ENCODE measurements at places on chromosomes 6 and 20. TPM values are rescaled to one million over a fixed set of nuclear protein-coding genes. Genes with fewer than 3 reads are reported as not detected.

DNA sequence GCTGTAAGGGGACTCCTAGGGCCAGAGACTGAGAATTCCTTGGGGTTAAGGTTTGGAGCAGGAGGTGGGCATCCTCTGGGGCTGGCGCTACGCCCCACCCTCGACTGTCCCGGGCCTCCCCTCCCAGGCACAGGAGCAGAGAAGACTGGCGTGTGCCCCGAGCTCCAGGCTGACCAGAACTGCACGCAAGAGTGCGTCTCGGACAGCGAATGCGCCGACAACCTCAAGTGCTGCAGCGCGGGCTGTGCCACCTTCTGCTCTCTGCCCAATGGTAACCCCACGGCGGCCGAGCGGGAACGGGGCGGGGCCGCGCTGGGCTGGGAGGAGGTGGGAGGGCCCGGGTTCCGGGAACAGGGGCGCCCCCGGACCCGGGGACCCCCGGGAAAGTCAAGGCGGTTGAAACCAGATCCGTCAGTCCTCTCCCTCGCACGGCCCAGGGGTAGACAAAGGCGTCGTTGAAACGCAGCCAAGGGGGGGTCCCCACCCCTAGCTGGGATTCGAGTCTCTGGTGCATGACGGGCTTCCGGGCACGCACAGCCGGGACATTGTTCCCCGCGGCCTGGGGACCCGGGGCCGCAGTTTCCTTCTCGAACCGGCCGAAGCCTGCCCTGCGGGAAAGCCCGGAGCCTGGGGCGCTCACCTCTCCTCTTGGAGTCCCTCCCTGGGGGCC lies 844 bp downstream of the WFDC2 start:
- DNase-seq, result no peak
- H3K36me3 ChIP-seq, result no peaks in the 10 kb centered on the region
- H3K4me3 ChIP-seq, result peak overlapping the region; percentile 9
- no peak overlapping the region for H3K27ac ChIP-seq
- no peaks in the 10 kb centered on the region for H3K4me1 ChIP-seq
- H3K27me3 ChIP-seq, result peaks cover 15% of the 10 kb centered on the region

DNA sequence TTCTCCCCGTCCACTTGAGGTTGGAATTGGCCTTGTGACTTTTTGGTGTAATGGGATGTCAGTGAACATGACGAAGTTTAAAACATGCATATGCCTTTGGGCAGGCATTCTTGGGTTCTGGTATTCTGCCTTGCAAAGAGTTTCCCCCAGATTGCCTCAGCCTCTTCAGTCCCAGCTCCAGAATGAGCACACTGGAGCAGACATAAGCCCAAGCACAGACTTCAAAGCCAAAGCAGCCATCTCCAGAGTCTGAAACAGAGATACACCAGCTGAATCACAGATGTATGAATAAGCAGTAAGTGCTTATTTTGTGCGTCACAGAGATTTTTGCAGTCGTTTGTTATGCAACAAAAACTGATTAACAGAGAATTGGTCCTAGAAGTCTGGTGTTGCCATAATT lies 546.0 kb downstream of the FRK start:
- no peak overlapping the region for H3K27ac ChIP-seq
- no peaks in the 10 kb centered on the region for H3K4me1 ChIP-seq
- peak; percentile 1 for DNase-seq
- peaks cover 10% of the 10 kb centered on the region for H3K27me3 ChIP-seq
- no peaks in the 10 kb centered on the region for H3K36me3 ChIP-seq

- no peaks in the 10 kb centered on the region for H3K4me1 ChIP-seq
- no peaks in the 10 kb centered on the region for H3K36me3 ChIP-seq
- H3K27ac ChIP-seq, result no peak overlapping the region
- no peak overlapping the region for H3K4me3 ChIP-seq
These were observed 68.5 kb upstream of the TENT5A start for GRCh38 chr6:81820980-81821379.

DNA sequence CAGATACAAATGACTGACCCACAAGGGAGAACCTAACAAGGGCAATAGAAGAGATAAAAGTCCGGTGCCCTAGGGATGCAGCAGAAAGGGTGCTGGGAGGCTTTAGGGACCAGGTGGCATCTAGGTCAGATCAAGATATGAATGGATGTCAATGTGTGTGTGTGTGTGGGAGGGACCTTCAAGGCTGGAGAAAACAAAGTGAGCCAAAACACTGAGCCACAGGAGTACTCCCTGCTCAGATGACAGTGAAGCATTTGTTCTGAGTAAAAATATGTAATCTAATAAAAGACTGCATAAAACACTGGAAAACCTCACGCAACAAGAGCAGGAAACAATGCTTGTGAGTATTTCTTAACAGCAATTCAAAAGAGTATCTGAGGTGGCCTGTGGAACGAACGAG lies 28.2 kb downstream of the ZNF337 start:
- peaks cover 17% of the 10 kb centered on the region for H3K4me1 ChIP-seq
- peaks cover 8% of the 10 kb centered on the region for H3K36me3 ChIP-seq
- no peak overlapping the region for H3K27ac ChIP-seq
- no peaks in the 10 kb centered on the region for H3K27me3 ChIP-seq
- DNase-seq, result no peak

DNA sequence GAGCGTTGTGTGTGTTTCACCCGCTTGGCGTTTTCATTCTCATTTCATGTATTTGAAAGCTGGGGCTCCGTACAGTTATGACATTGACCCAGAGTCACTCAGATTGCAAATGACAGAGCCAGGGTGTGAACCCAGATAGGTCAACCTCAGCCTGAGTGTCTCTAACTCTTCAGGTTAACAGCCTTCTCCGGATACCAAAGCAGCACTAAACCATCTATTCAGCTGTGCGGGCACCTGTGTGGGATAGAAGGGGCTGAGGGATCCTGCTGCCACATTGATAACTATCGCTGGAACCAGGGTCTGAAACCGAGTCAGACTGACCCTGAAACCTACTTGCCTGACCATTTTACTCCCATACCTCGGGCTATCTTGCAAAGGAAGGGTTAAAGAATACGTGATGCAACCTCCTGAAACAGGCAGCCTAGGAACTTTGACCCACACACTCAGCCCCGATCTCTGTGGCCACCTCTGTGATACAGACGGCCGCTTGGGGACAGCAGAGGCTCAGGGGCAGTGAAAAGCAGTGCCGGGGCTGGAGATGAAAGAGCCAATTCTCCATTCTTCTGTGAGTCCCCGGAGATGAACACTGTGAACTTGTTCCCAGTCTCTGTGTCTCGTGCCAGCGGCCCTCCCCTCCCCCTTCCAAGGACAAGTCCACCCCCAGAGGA lies 233.5 kb upstream of the QKI start:
- peak overlapping the region; percentile 65 for H3K27ac ChIP-seq
- no peaks in the 10 kb centered on the region for H3K36me3 ChIP-seq
- no peak overlapping the region for H3K4me3 ChIP-seq
- H3K4me1 ChIP-seq, result no peaks in the 10 kb centered on the region
- DNase-seq, result peak; percentile 73

GRCh38 chr6:48183178-48183577 lies 72.2 kb upstream of the PTCHD4 start:
- no peak overlapping the region for H3K4me3 ChIP-seq
- H3K27me3 ChIP-seq, result no peaks in the 10 kb centered on the region
- no peak overlapping the region for H3K27ac ChIP-seq
- no peak for DNase-seq

GRCh38 chr20:33992145-33992922 lies 1.4 kb upstream of the RALY start:
- no peak for DNase-seq
- peaks cover 13% of the 10 kb centered on the region for H3K4me1 ChIP-seq
- peak overlapping the region; percentile 95 for H3K4me3 ChIP-seq
- peaks cover 2% of the 10 kb centered on the region for H3K36me3 ChIP-seq
- peak overlapping the region; percentile 96 for H3K27ac ChIP-seq

- H3K27me3 ChIP-seq, result no peaks in the 10 kb centered on the region
- H3K36me3 ChIP-seq, result no peaks in the 10 kb centered on the region
- peaks cover 6% of the 10 kb centered on the region for H3K4me1 ChIP-seq
- no peak overlapping the region for H3K27ac ChIP-seq
- H3K4me3 ChIP-seq, result no peak overlapping the region
These were observed 61.0 kb upstream of the NHSL1 start for GRCh38 chr6:138560130-138560860.

DNA sequence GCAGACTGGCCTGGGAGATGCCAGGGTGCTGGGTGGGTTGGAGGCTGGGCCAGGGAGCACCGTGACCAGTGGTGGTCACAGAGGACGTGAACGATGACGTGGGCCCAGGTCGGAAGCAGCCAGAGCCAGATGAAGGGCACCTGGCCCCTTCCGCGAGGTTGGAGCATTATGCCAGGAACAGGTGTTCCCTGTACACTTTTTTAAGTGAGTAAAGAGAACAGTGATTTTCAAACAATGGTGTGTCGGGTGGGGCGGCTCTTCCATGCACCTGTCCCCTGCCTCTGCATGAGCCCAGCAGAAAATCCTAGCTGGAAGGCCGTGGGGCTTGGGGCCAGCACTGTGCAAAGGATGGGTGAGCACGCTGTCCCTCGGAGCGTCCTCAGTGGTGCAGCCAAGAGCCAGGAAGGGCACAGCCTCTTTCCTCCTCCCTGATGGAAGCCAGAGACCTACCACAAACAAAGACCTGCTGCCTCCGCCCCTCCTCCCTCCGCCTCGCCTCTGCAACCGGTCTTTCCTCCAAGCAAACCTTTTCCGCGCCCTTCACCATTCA lies 350.5 kb downstream of the ZFAND3 start:
- no peak for DNase-seq
- no peaks in the 10 kb centered on the region for H3K27me3 ChIP-seq
- no peak overlapping the region for H3K27ac ChIP-seq
- H3K4me1 ChIP-seq, result no peaks in the 10 kb centered on the region
- peaks cover 17% of the 10 kb centered on the region for H3K36me3 ChIP-seq

DNA sequence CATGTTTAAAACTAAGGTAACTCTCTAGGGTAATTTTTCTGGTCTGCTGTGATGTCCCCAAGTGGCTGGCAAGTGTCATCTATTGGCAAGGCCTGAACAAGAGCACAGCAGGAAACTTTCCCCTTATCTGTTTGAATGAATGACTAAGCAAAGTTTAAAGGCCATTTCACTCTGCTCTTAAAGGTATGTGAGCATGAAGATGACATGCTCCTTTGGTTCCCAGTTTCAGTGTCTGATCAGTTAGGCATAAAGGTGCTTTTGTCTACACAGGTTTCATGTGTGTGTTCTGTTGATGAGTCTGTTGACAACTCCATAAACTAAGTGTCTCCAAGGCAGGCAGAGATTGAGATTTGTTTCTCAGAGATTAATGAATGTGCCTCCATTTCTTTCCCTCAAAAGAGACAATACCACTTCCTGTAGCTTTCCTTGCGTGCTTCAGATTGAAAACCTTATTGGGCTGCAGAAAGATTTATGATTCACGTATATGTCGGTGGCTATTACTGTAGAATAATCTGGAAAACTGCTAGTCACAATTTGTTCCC lies 83.9 kb downstream of the MAP3K7 start:
- no peaks in the 10 kb centered on the region for H3K4me1 ChIP-seq
- H3K27me3 ChIP-seq, result no peaks in the 10 kb centered on the region
- H3K36me3 ChIP-seq, result no peaks in the 10 kb centered on the region
- no peak overlapping the region for H3K27ac ChIP-seq
- no peak for DNase-seq
- H3K4me3 ChIP-seq, result no peak overlapping the region

DNA sequence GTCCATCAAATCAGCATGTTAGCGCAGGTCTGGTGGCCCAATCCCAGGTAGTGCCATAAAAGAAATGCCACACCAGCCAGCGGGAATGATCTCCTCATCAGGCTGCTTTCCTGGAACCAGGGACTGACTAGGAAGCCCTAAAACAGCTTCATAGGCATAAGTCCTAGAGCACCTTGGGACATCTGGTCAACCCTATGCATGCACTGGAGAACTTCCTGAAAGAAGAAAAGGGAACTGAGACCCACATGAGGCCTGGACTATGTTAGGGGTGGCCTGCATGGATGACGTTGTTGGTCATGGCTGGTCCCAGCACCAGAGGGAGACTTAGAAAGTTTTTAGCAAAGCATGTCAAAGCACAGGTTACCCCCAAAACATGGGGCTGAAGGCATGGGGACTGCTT lies 7.6 kb upstream of the KCNK16 start:
- no peaks in the 10 kb centered on the region for H3K4me1 ChIP-seq
- no peak overlapping the region for H3K27ac ChIP-seq
- H3K27me3 ChIP-seq, result peaks cover 52% of the 10 kb centered on the region
- no peaks in the 10 kb centered on the region for H3K36me3 ChIP-seq
- H3K4me3 ChIP-seq, result no peak overlapping the region

DNA sequence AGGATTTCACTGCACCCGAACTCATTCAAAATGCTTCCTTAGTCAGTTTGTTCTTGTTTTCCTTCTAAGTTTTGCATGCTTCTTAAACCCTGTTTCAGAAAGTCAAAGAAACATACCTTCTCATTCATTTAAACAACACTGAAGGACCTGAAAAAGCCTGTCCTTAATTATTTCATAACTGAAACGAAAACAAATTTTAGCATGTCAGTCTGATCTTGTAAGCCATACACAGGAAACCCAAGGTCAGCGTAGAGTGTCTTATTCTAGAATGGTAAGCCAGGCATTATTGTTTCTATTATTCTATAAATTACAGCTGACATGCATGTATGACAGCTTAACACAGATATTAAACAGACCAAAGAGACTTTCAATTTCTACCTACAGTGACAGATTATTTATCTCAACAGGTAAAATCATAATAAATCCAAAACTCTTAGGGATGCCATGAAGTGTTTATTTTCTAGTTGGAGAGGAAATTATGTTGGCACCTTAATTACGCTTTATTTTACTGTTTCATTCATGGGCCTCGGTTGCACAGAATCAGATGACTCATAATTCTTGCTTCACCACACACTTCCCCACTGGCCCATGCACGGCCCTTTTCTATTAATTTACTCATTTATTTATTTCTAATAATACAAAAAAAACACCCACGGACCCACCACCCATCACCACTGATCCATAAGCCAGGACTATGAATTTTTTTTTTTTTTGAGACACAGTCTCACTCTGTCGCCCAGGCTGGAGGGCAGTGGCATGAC lies 39.3 kb upstream of the DUSP22 start:
- H3K36me3 ChIP-seq, result no peaks in the 10 kb centered on the region
- no peaks in the 10 kb centered on the region for H3K27me3 ChIP-seq
- H3K4me3 ChIP-seq, result no peak overlapping the region
- H3K4me1 ChIP-seq, result peaks cover 35% of the 10 kb centered on the region
- H3K27ac ChIP-seq, result no peak overlapping the region

CD109 gene
- total RNA-seq, result 94.5 TPM

FLOT1 gene
- total RNA-seq, result 73.7 TPM

MEP1A gene
- not detected for total RNA-seq

RWDD2A gene
- 7.5 TPM for total RNA-seq

Data from MCF 10A (cell line).